Ammon's horn (tissue), 1 donor: ENCODE measurements at places on chromosomes 5 and 9.
A peak's percentile ranks its signal among the peaks of the same experiment; 100 is the strongest.

- no peak for DNase-seq
These were observed 148.7 kb upstream of the SLC12A2 start for GRCh38 chr5:127934791-127935256.

DNA sequence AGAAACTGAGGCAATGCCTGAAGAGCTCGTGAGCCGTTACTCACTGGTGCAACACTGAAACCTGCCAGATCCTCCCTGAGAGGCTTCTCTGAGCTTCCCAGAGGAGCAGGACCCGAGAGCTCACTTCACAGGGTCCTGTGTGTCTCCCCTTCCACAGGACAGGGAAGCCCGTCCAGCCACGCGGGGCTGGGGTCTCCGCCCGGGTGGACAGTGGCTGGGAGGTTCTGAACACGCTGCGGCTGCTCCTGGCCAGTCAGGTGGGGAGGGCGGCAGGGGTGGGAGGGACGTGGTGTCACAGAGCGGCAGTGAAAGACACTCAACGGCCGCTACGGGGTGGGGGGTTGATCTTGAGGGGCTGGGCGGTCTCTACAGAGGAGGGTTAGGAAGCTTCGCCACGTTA lies 290 bp upstream of the ZDHHC11 start:
- DNase-seq, result no peak

GRCh38 chr5:98588215-98588614 lies 185.2 kb upstream of the RGMB start:
- no peak for DNase-seq

DNA sequence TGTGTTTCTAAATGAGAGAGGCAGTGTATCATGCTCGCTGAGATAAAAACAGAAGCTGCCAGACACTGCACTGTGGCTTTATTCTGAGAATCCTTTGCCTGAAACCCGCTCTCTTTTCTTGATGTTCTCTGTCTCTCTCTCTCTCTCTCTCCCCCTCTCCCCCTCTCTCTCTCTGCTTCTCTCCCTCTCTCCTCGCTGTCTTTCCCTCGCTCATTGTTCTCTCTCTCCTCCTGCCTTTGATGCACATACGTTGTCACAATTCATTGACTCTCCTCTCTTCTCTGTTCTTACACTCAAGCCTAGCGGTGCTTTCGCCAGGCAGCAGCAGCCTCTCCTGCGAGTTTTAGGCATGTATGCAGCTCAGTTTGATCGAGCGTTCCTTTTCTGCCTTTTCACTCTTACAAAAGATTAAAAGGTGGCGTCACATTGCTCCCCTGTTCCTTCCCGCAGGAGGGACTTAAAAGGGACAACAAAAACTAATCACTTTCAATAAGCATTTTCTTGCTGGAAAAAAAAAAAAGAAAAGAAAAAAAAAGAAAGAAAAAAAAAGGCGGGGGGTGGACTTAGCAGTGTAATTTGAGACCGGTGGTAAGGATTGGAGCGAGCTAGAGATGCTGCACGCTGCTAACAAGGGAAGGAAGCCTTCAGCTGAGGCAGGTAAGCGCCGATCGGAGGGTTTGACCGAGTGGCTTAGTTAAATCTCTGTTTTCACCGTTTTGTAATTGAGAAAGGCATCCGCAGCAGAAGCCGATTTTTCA lies 717.9 kb upstream of the WWC1 start:
- peak; percentile 58 for DNase-seq

DNA sequence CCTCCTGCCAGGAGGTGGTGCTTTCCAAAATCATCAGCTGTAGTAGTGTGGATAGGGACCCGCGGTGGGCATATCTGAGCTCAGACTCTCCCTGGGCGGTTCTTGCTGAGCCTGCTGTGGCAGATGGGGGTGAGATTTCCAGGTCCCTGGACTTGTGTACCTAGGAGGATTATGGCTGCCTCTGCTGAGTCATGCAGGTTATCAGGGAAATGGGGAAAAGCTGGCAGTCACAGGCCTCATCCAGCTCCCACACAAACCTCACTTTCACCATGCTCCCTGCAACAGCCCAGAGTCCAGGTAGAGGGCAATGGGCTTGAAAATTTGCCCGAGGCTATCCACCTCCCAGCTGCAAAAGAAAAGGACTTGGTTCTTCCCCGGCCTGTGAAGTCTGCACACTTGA lies 23.4 kb upstream of the MAMDC2 start:
- no peak for DNase-seq

GRCh38 chr9:97767891-97768290 lies 70.8 kb upstream of the XPA start:
- no peak for DNase-seq

DNA sequence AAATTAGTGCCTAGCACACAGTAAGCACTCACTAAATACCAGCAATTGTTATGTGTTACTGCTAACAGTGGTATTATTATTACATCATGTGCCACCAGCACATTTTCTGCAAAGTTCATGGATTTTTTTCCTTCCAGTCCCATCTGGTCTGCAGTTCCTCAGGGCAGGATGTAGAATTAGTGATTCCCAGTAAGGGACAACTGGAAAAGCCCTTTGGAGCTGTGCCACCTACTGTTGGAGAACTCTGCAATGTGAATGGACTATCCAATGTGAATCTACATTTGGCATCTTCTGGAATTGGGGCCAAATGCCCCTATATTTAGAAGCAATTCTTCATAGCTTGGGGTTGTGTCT lies 154.0 kb downstream of the CDH6 start:
- DNase-seq, result no peak

GRCh38 chr5:88833371-88834130 lies 49.4 kb downstream of the MEF2C start:
- peak; percentile 60 for DNase-seq

- no peak for DNase-seq
These were observed 12.0 kb downstream of the RUSC2 start for GRCh38 chr9:35501946-35502345.

- no peak for DNase-seq
These were observed 199.1 kb downstream of the NNT start for GRCh38 chr5:43802119-43802518.

- DNase-seq, result no peak
These were observed 36.0 kb upstream of the SVEP1 start for GRCh38 chr9:110615498-110615897.

DNA sequence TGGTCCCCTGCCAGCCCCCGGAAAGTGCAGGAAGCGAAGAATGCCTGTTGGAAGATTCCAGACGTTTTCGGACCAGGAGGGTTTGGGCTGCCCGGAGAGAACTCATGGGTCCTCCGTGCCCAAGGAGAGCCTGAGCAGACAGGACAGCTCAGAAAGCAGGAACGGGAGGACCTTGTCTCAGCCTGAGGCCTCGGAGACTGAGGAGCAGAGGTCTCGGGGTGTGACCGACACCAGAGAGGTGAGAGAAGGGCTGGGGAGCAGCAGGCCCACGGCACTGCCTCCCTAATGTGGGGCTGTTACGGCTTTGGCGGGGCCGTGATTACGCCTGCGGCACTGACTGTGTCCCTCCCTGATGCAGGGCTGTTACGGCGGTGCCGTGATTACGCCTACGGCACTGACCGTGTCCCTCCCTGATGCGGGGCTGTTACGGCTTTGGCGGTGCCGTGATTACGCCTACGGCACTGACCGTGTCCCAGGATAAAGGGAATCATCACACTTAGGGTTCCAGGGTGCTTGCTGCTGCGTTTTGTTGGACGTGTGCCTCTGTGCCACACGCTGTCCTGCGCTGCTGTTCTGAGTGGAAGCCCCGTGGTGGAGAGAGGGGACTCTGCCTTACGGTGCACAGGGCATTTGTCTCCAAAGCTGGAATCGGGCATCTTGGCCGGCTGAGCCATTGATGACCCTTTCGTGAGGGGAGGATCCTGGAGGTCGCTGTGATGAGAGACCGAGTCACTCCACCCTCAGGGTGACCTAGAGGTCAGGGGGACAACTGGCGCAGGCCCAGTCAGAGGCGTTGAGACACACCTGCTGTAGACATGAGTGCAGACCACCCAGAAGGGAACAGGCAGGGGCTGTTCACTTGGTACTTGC lies 25.7 kb downstream of the CEP72 start:
- no peak for DNase-seq

DNA sequence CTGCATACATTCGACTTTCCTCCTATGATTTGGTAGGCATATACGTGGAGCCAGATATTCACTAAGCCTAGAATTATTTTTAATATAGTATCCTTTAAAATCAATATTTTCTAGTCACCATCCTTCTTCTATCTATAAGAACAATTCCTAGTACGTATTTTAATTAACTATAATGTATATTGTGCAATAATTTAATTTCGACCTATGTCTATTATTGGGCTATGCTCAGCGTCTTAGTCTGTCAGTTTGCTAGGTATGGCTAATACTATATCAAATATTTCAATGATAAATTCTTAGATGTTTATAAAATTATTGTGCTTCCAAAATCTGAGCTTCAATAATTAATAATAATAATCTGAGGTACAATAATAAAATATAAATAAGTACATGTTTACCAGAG lies 705.3 kb downstream of the PRELID2 start:
- DNase-seq, result no peak

- no peak for DNase-seq
These were observed 52.6 kb downstream of the INIP start for GRCh38 chr9:112665347-112665746.

- DNase-seq, result no peak
These were observed 176.5 kb downstream of the SNX18 start for GRCh38 chr5:54693936-54694657.

DNA sequence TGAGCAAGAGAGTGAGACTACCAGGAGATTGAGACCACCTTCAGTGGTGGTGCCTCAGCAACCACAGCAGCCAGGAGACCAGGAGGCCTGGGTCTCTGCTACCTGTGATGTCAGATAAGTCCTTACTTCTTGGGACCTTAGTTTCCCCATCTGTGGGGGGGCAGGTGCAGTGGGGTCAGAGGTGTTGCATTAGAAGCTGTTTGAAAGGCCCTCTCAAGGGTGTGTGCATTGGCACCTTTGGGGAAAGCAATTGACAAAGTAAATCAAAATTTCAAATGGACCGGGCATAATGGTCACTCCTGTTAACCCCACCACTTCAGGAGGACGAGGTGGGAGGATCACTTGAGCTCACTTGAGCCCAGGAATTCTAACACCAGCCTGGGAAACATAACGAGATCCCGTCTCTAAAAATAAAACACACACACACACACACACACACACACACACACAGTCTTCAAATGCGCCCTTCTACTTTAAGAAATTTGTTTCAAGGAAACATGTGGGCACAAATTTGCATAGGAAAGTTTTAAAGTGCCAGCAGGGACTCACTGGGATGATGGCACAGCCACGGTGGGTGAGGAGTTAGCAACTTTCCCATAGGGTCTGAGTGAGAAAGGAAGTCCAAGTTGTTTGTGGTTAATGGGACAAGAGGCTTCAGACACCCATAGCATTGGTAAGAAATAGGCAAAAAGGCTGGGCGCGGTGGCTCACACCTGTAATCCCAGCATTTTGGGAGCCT lies 1.3 kb upstream of the AK1 start:
- DNase-seq, result no peak

DNA sequence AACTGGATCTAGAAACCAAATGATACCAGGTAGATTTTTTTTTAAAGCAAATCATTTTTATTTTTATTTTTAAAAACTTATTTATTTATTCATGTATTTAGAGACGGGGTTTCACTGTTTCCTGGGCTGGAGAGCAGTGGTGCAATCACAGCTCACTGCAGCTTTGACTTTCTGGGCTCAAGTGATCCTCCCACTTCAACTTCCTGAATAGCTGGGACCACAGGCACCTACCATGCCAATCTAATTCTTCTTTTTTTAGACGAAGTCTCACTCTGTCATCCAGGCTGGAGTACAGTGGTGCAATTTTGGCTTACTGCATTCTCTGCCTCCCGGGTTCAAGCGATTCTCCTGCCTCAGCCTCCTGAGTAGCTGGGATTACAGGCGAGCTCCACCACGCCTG lies 41.3 kb upstream of the CDK20 start:
- no peak for DNase-seq

DNA sequence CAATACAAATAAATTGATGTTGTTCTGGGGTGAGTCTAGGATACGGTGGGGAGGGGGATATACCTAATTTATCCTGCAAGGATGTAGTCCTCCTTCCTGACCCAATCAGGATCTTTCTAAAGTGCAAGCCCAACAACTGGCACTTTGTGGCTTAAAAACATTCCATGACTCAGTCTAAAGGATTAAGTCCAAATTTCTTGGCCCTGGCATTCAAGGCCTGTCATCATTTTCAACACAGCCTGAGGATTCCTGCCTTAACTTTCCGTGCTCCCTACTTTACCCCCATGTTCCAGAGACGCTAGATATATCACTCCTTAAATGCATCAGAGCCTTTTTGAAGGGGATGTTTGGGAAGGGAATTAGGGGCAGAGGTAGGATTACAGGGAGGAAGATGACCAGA lies 1.0 kb downstream of the FAM221B start:
- no peak for DNase-seq

GRCh38 chr5:161414896-161415295 lies 131.6 kb downstream of the GABRB2 start:
- no peak for DNase-seq

GRCh38 chr5:6636293-6636692 lies 3.1 kb downstream of the SRD5A1 start:
- DNase-seq, result no peak

DNA sequence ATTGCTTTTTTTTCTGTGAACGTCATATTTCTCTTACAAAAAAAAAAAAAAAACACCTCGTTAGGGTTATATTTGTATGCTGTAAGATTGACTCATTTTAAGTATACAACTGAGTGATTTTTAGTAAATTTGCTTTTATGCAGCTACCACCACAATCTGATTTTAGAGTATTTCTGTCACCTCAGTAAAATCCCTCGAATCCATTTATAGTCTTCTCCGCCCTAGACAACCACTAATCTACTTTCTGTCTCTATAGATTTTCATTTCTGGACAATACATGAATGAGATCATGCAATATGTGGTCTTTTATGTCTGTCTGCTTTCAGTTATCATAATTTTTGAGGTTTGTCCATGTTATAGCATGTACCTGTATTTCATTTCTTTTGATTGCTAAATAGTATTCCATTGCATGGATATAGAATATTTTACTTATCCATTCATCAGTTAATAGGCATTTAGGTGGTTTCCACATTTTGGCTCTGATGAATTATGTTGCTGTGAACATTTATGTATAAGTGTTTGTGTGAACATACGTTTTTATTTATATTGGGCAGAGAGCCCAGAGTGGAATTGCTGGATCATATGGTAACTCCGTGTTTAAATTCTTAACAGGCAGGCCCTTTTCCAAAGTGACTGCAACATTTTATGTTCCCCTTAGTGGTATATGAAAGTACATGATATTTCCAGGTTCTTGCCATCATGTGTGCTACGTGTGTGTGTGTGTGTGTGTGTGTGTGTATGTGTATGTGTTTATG lies 171.4 kb downstream of the SGCD start:
- DNase-seq, result no peak

- no peak for DNase-seq
These were observed 71.8 kb downstream of the TNC start for GRCh38 chr9:115046199-115046598.

DNA sequence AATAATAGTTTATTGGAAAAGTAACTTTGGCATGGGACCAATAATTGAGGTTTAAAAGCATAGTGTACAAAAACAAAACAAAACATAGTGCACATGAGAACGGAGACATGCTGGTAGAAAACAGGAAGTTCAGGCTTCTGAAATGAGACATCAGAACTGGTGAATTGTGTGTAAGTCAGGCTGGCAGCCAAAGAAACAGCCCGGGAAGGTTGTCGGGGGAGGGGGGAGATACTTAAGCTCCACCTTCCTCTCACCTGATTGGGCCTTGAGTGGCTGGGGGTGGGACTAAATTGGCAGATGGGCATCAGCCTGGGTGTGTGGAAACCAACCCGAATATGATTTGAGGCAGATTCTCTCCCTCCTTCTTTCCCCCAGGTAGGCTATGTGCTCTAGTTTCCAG lies 256.3 kb downstream of the SMARCA2 start:
- peak; percentile 60 for DNase-seq
